Activated CD4-positive, alpha-beta T cell treated with anti-CD3 and anti-CD28 coated beads for 36 hours (primary cell): ENCODE measurements at places on chromosomes 7 and 10. TPM values are rescaled to one million over a fixed set of nuclear protein-coding genes. Genes with fewer than 3 reads are reported as not detected.

GRCh38 chr7:139842401-139843210, 13.5 kb downstream of the TBXAS1 start:
- no peak for DNase-seq

GRCh38 chr10:52442576-52442975, 128.5 kb downstream of the DKK1 start:
- no peak for DNase-seq

- no peak for DNase-seq
These were observed 26.9 kb downstream of the ADAMTS14 start for GRCh38 chr10:70699063-70699658.

DNA sequence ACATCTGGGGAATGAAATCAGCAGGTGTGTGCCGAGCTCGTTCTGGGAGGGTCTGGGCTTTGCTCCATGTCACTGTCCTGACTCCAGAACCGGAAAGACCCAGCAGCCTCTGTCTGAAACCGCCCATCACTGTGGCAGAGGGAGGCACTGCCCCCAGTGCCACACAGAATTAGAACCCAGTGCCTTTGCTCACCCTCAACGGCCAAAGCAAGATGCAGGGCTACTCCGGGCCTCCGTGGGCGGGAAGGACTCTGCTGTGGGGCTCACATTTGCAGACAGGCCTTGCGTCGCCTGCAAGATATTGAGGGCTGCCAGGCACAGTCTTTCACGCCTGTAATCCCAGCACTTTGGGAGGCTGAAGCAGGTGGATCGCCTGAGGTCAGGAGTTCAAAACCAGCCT, 219.2 kb upstream of the PPP2R2D start:
- DNase-seq, result no peak

DNA sequence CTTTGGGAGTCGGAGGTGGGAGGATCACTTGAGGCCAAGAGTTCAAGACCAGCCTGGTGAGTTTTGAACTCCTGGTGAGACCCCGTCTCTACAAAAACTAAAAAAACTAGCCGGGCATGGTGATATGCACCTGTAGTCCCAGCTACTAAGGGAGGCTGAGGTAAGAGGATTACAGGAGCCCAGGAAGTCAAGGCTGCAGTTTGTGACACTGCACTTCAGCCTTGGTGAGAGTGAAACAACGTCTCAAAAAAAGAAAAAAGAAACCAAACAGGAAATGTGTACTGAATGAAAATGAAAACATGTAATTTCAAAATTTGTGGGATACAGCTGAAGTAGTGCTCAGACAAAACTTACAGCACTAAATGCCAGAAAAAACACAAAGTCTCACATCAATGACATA, 7.6 kb downstream of the ARHGAP12 start:
- peak; percentile 32 for DNase-seq

GRCh38 chr7:51069411-51070083, 247.1 kb downstream of the COBL start:
- DNase-seq, result no peak

- peak; percentile 49 for DNase-seq
These were observed 178.3 kb downstream of the CDCA7L start for GRCh38 chr7:21767300-21767900.

DNA sequence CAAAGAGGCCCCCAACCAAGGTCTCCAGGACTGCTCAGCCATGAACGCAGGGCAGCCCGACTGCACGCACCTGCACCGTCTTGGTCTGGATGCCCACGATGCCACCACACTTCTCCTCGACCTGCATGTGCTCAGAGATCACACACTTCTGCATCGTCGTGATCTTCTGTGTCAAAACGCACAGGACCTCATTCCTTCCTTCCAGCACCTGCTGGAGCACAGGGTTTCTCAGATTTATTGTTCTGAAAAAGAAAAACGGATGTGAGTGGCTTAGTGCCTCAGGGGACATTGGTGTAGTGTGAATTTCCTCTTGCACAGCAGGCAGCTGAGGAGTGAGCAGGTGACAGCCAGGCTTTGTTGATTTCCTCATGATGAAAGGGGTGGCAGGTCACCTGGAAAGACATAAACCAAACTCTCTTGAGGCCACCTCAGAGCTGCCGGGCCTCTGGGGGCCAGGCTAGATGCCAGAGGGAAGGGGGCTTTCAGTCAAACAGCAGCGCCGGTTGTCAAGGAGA, 38.2 kb downstream of the GSDME start:
- DNase-seq, result no peak

- no peak for DNase-seq
These were observed 12.3 kb downstream of the ELN start for GRCh38 chr7:74040101-74040790.

RAPGEF5 gene
- 1.3 TPM for total RNA-seq

DNA sequence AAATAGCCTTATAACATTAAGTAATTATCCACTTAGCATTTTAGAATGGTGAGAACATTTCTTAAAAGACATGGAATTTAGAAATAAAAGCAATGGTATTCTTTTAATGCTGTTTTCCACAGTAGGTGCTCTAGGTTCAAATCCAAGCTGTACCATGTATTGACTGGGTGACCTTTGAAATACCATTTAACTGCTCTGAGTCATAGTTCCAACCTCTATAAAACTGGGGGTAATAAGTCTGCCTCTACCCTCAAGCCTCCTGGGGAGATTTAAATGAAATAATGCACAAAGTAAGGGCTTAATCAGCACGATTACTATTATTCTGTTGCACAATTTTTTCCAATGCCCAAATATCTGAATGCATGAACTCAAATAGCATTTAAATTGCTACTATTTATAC, 236.4 kb upstream of the CCDC6 start:
- DNase-seq, result no peak

DNA sequence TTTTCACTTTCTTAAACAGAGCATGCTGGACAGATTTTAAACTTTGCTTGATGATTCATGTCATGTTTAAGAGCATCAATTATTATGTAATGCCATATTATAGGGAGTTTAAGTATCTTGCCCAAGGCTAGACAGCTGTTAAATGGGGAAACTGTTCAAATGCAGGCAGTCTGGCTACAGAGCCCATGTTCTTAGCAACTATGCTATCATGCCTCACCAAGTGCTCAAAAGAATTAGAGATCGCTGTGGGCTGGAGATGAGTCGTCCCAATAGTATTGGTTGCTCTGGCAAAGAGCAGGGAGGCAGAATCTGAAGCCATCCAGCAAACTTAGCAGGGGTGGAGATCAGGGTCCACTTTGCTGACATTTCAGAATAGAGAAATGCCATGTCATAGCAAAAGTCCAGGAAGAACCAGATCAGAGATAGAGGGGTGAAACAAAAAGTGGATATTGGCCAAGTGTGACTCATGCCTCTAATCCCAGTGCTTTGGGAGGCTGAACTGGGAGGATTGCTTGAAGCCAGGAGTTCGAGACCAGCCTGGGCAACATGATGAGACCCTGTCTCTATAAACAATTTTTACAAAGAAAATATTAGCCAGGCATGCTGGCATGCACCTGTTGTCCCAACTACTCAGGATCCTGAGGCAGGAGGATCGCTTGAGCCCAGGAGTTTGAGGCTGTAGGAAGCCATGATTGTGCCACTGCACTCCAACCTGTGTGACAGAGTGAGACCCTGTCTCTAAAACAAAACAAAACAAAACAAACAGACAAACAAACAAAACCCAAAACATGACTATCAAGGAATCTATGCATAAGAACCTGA, 57.8 kb downstream of the BAMBI start:
- DNase-seq, result peak; percentile 15
